Frontal cortex (tissue), 4 donors: ENCODE measurements at places on chromosomes 2 and 18. TPM values are rescaled to one million over a fixed set of nuclear protein-coding genes. Genes with fewer than 3 reads are reported as not detected.

The MAT2A gene
- 55.4 TPM for total RNA-seq

The ZCCHC2 gene
- total RNA-seq, result 13.5 TPM

The IL1RL2 gene
- total RNA-seq, result 0.82 TPM

The ATF2 gene
- 141 TPM for total RNA-seq

The KIF1A gene
- 146 TPM for total RNA-seq

The KCNJ3 gene
- total RNA-seq, result 13.9 TPM

The CFAP221 gene
- total RNA-seq, result 7.3 TPM

The ALK gene
- 2.0 TPM for total RNA-seq

The POTEI gene
- under 0.01 TPM for total RNA-seq

The TMEFF2 gene
- total RNA-seq, result 37.5 TPM

The CDKL4 gene
- total RNA-seq, result 14.7 TPM

The GKN1 gene
- not detected for total RNA-seq

The PLB1 gene
- total RNA-seq, result 1.2 TPM
